Activated CD4-positive, alpha-beta T cell treated with anti-CD3 and anti-CD28 coated beads, Interleukin-2, amount 10 ng/mL, durations not matched to agents 24 days and 14 days (primary cell): ENCODE measurements at places on chromosomes 1 and 21. TPM values are rescaled to one million over a fixed set of nuclear protein-coding genes. Genes with fewer than 3 reads are reported as not detected.

DNA sequence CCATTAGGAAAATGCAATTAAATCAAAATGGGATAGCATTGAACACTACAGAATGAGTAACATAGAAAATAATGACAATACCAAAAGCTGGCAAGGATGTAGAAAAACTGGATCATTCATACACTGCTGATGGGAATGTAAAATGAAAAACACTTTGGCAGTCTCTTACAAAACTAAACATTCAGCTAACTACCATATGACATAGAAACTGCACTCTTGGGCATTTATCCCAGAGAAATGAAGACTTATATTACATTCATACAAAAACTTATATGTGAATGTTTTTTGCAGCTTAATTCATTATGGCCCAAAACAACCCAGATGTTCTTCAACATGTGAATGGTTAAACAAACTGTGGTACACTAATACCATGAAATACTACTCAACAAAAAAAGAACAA lies 66.4 kb downstream of the ANKRD13C start:
- H3K27me3 ChIP-seq: no peaks in the 10 kb centered on the region
- DNase-seq: no peak
- no peak overlapping the region for H3K27ac ChIP-seq
- no peak overlapping the region for H3K4me3 ChIP-seq
- peaks cover 19% of the 10 kb centered on the region for H3K36me3 ChIP-seq
- no peaks in the 10 kb centered on the region for H3K4me1 ChIP-seq

DNA sequence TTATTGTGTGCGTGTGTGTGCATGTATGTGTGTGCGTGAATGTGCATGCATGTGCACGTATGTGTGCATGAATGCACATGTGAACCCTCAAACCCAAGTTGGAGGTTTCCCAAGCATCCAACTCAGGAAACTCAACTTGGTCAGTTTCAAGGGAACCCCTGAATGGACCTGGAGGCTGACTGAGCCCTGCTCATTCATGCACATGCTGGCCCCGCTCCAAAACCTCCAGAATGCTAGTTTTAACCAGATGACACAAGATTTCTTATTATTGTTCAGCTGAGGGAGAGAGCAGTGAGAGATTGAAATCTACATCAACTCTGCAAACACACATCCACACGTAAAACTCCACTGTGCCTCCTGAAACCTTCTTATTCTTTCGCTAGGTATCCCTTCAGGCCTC lies 104.4 kb downstream of the OMA1 start:
- H3K27me3 ChIP-seq: no peaks in the 10 kb centered on the region
- H3K36me3 ChIP-seq: no peaks in the 10 kb centered on the region
- no peak for DNase-seq

DNA sequence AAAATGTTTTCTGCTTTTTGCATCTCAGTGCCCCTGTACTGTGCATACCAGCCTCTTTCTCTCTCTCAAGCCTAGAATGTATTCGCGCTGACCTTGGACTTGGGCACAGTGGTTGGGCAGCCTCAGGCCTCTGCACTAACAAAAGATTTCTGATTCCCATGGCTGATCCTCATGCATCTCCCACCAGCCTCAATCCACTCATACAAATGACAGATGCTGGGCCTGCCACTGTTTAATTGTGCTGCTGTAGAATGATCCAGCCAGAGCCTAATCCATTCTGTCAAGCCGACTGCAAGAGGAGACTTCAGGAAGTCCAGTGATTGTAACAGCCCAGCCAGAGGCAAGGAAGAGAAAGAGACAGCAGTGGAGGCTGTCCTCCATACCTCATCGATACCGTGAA lies 180.8 kb downstream of the ASTN1 start:
- H3K36me3 ChIP-seq: no peaks in the 10 kb centered on the region
- no peaks in the 10 kb centered on the region for H3K27me3 ChIP-seq
- H3K27ac ChIP-seq: no peak overlapping the region
- no peak for DNase-seq
- H3K4me3 ChIP-seq: no peak overlapping the region
- no peaks in the 10 kb centered on the region for H3K4me1 ChIP-seq

DNA sequence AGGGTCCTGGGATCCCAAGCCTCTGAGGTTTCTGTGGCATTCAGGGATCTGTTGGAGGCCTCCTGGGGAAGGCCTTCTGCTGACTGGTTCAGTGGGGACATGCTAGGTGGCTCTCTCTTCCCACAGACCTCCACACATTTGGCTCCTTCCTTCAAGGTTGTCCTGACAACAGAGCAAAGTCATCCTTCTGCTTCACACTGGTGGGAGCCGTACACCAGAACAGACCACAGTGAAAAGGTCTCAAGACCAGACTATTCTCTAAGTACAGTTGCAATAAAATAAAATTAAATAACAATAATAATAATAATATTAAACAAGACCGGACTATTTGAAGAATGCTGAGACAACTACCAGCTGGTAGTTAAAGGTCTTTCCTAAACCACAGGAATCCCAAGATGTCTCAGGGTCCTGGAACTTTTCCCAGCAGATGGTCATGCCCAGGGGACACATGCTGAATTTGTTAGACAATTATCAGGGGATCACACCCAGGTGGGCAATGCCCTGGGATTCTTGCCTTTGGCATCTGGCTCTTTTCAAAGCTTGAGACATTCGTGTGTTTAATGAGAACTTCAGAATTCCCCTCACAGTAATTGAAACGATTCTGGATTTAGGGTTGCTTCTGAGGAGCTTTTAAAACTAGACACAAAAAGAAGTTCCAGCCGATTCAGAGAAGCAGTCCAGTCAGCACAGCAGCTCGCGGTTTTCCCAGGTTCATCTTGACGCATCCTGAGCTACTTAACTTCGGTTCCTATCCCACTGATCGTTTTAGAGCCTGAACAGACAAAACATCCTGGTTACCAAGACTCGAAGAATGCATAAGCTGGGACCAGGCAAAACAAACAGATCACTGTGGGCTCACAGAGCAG lies 22.9 kb downstream of the HTR1D start:
- H3K4me1 ChIP-seq: no peaks in the 10 kb centered on the region
- no peak overlapping the region for H3K27ac ChIP-seq
- DNase-seq: no peak
- peaks cover 12% of the 10 kb centered on the region for H3K27me3 ChIP-seq

DNA sequence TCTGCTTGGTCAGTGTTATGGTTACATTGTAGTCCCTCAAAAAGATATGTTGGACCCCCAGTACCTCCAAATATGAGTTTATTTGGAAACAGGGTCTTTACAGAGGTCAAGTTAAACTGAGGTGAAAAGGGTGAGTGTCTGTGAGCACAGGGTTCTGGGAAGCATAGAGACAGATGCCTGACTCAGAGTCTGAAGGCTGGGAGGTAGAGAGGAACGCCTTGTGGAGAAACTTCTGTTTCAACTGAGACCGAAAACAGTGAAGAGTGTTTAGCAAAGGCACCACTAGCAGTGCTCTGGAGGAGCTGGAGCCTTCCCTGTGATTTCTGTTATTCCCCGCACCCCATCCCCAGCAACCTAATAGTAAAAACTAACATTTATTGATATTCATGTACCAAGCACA lies 65.2 kb upstream of the LRRC8D start:
- no peak for DNase-seq
- no peak overlapping the region for H3K4me3 ChIP-seq
- H3K27me3 ChIP-seq: no peaks in the 10 kb centered on the region
- peaks cover 14% of the 10 kb centered on the region for H3K36me3 ChIP-seq
- peaks cover 63% of the 10 kb centered on the region for H3K4me1 ChIP-seq

Gene CYP4Z1
- not detected in 2 replicates for total RNA-seq

Gene TIAM1
- total RNA-seq: 104 and 105 TPM in 2 replicates

Gene S100A7A
- total RNA-seq: not detected in 2 replicates
